ENCODE measurements at places on chromosomes 12 and 14.
A peak's percentile ranks its signal among the peaks of the same experiment; 100 is the strongest.

- DNase-seq, result no peak
Measured at GRCh38 chr12:46509135-46509534, 136.6 kb upstream of the SLC38A2 start.

DNA sequence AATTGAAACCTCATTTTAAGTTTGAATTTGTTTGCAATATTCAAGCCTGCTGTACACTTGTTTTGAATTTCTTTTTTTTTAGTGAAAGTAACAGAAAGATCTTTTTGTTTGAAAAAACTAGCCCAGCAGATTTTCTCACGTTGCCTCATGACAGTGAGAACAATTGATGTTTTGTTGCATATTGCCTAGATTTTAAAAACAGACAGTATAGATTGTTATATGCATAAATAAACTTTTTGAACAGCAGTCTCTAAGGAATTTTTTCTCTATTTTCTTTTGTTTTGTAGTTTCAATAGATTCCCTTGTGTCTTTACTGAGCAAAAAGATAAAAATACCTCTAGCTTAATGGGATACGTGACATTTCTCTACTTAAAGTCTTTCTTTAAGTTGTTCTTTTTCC, 15.4 kb downstream of the OR6C6 start:
- no peak for DNase-seq

- no peak for DNase-seq
Measured at GRCh38 chr12:1744932-1745331, 54.1 kb downstream of the ADIPOR2 start.

DNA sequence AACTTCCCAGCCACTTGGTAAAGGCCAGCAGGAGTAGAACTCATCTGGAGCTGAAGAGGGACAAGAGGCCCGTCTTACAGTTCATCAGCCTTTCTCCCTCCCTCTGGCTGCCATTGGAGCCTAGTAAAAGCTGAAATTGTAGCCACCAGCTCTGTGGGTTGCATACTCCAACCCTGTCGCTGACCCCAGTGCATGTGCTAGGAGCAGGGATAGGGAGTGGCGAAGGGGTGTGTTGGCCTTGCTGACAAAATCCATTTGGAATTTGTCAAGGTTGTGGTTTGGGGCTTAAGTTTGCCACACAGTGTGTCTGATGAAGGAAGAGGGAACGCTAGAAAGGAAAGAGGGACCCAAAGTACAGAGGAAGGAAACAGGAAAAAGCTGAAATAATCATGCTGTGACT, 4.0 kb upstream of the ARF3 start:
- DNase-seq, result no peak

DNA sequence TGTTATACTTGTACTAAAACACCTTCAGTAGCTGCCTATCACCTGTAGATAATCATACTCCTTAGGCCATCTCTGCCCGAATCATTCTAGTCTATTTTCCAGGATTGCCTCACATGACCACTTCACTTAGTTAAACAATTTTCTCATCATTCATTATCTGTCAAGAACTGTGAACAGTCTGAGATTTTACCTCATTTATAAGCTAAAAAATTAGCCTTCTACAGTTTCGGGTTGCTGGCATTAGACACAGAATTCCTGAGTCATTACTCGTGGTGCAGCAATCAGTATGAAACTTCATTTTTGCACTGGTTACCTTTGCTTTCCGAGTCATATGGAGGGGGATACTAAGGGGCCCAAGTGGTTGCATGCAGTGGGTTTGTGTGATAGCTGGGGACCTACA, 57.6 kb upstream of the OTOGL start:
- DNase-seq, result peak; percentile 38

DNA sequence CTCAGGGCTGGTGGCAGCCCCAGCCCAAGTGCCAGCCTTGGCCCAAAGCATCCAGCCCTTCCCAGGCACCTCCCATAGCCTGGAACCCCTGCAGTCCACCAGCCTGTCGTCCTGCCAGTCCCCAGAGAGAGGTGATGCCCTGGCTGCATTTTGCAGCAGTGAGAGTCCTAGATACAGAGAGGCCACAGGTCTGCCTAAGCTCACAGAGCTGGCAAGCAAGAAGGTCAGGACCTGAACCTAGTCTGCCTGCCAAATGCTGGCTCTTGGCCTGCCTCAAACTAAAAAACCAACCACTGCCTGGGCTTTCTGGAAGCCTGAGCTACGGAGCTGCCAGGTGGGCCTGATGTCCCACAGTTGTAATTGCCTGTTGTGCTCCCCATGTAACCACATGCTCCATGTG, 164.9 kb downstream of the PHETA1 start:
- DNase-seq, result no peak

DNA sequence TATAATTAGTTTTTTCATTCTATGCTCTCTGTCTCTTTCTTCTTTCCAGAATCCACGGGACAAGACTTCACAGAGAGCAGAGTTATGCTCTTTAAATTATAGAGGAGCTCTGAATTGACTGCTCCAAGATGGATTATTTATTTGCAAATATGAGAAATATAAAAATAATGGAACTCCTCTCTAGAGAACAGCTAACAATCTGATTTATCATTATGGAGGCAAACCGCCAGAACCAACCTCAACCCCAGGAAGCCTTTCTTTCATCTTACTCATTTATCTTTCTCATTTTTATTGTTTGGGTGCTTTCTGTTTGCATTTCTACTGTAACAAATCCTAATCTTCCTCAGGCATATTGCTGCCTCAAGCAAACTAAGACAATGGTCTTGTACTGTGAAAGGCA, 216.5 kb downstream of the C12orf50 start:
- no peak for DNase-seq

DNA sequence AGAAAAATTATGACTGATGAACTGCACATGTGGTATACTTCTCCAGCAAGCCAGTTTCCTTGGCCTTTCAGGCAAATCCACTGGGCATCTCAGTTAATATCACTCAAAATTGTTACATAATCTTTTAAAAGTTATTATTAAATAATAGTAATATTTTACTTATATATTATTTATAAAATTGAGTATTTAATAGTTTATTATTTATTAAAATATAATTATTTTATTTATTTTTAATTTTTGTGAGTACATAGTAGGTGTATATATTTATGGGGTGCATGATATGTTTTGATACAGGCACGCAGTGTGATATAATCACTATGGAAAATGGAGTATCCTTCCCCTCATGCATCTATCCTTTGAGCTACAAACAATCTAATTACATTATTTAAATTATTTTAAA, 384.1 kb upstream of the LRFN5 start:
- no peak for DNase-seq

DNA sequence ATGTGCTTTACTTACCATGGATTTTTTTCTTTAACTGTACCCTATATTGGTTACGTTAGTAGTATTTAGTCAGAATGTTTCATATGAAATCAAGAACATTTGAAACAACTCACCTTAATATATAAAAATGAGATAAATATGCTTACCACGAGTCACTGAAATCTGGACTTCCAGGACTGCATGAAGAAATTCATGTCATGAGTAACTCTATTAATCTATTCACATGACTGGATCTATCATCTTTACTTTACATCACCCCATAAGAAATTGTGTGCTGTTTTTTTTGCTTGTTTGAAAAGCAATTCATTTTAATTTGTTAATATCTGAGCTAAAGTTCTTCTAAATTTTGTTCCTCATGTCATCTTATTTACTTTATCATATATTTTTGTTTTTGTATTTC, 5.2 kb downstream of the EPYC start:
- DNase-seq, result no peak

- no peak for DNase-seq
Measured at GRCh38 chr12:97552410-97553121, 90.0 kb downstream of the RMST start.

GRCh38 chr12:40769846-40770245, 77.6 kb downstream of the CNTN1 start:
- DNase-seq, result no peak

GRCh38 chr14:28344381-28344780, 422.2 kb upstream of the FOXG1 start:
- DNase-seq, result no peak

- no peak for DNase-seq
Measured at GRCh38 chr14:39500253-39500652, 68.0 kb upstream of the FBXO33 start.

- no peak for DNase-seq
Measured at GRCh38 chr12:109608270-109608669, 34.7 kb downstream of the MVK start.

DNA sequence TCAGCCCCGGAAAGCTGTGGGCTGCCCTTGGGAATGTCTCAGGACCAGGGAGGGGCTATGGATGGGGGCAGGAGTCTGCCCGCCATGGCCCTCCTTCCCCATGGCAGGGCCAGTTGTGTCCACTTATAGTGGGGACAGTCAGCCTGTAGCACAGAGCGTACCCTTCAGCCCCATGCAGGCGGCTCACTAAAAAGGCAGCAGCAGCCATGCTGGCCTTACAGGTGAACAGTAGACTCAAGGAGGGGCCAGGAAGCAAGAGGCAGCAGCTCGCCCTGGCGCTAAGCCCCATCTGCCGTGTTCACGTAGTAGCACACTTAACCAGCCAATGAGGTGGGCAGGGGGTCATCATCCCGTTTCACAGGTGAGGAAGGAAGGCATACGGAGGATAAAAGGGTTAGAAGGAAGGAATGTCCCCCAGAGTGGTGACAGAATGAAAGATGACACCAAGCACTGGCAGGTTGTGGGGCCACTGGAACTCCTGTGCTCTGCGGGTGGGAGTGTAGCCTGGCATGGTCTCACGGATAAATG, 52.7 kb downstream of the FAM222A start:
- no peak for DNase-seq

- peak; percentile 62 for DNase-seq
Measured at GRCh38 chr12:128818065-128819022, 5.4 kb downstream of the SLC15A4 start.

DNA sequence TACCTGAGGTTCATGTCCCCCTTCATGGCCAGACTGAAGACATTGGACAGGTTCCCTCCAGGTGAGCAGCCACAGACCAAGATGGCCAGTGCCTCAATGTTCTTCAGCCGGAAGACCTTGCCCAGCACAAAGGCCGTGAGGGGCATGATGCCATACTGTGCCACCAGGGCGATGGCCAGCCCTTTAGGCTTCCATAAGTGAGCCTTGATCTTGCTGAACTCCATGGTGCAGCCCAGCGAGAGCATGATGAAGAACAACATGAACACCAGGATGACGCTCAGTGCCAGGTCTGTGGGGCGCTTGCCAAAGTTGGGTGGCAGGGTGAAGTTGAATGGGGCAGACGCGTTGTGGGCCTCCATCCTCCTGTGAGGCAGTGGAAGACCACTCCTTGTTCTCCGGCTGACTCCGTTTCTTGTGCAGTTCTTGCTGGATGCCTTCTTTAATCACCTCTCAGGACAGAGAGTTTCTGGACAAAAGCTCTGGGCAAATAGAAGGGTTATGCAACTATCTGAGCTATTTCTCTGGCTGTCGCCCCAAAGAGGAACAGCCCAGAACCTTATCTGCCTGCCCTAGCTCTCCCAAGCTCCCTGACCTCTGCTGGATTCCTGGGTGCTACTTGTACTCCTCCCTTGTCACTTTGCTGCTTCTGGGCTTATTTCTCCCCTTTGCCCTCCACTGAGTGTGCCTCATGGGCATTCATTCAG, at the start of gene SLC10A1:
TSS of gene SLC10A1 (minus strand) at position 445 of the 704 bp plus-strand sequence. CDS start at position 359, 86 bp downstream.
- DNase-seq, result no peak

- DNase-seq, result no peak
Measured at GRCh38 chr12:25591144-25591543, 38.1 kb upstream of the LMNTD1 start.

- DNase-seq, result no peak
Measured at GRCh38 chr14:58878439-58879139, 240.8 kb downstream of the DACT1 start.

DNA sequence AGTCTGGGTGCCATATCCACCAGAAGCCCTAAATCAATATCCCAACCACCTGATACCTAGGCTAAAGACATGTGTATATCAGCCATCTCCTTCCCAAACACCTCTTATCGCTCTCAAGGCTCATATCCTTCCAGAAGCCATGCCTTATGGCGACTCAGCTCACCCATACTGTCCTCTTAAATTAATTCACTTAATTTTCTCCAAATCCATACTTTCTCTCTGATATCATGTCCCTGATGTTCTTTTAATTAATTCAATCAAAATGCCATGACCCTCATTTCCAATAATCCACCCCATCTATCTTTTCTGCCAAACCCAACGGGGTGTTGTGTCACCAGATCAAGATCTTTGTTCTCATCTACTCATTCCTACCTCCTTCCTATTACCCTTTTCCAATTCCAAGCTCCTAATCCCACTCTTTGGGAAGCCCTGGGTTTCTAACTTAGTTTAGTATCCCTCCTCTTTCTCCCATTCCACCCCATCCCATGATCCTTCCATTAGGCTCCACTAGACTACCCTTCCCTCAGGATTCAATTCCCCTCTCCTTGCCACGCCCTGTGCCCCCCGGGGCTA, 723 bp downstream of the ATF7 start:
- DNase-seq, result no peak

- no peak for DNase-seq
Measured at GRCh38 chr12:47094804-47095203, 15.0 kb upstream of the AMIGO2 start.

DNA sequence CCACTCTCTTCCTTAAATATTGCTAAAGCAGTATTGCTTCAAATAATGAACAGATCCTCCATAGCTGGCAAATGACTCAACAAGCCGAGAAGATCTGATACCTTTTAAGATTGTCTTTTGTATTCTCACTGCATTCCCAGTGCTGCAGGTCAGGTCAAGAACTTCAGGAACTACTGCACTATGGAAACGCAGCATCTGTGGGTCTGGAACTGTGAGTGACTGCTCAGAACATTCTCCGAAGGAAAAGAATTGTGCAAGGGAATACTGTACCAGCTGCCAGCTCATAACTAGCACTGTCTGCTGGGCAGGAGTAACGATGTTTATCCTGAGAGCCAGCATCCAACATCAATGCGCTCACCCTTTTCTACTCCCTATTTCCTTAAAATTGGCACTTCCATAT, 348.0 kb upstream of the SOX5 start:
- no peak for DNase-seq

GRCh38 chr14:52146504-52146903, 77.6 kb upstream of the NID2 start:
- no peak for DNase-seq

DNA sequence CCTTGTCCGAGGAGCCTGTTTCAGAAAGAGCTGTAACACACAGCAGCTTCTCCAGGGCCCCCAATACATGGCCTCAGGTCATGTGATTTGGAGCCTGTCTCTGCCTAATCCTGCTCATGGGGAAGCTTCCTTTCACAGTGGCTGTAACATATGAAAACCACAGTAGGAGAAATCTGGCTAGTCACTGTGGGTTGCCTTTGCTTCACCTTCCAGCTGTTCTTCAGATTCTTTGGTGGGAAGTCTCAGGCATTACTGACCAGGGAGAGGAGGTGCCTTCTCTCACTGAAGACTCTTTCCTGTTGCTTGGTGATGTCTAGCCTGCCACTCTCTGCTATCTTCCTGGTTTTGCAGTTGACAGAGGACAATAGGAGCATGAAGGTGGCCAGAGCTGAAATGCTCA, 350.6 kb downstream of the DPF3 start:
- DNase-seq, result no peak

- DNase-seq, result no peak
Measured at GRCh38 chr12:113136128-113136989, 798 bp upstream of the RASAL1 start.

GRCh38 chr12:97148941-97149559, 242.0 kb downstream of the NEDD1 start:
- no peak for DNase-seq
